Pulmonary artery endothelial cell (primary cell): ENCODE measurements at places on chromosomes 7 and 10. TPM values are rescaled to one million over a fixed set of nuclear protein-coding genes. Genes with fewer than 3 reads are reported as not detected.

- no peak for DNase-seq
Measured at GRCh38 chr7:17474724-17475344, 176.4 kb downstream of the AHR start.

The FAM53B gene
- 17.5 and 31.6 TPM in 2 replicates for total RNA-seq

- no peak for DNase-seq
Measured at GRCh38 chr7:117707080-117707479, 166.2 kb downstream of the CTTNBP2 start.

The BAZ1B gene
- 53.7 and 78.1 TPM in 2 replicates for total RNA-seq

The CYP3A5 gene
- not detected in 2 replicates for total RNA-seq

The ADAMTS14 gene
- under 0.01 TPM in 1 of 2 replicates, not detected in the other for total RNA-seq

DNA sequence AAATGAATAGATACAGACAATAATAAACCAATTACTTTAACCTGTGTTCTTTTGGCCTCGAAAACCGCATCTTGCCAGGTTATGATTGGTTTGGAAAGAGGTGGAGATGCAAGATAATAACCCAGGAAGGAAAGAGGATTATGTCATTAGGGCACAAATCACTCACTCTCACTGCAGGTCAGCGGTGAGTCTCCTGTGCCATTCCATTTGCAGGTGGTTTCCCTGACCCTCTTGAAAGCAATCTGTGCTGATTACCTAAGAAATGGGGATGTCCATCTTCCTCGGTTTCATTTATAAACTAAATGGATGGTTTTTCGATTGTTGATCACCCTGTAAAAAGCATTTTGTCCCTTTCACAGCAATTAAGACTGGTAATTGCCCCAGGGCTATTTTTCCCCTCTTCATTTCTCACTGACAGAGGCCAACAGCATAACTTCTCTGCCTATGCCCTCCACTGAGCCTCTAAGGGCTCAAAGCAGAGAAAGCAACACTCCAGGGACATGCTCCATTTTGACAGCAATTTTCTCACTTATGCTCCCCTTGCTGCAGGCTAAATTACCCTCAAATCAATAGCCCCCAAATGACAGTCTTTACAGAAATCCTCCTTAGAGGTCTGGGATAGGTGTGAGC, 257.5 kb downstream of the IPMK start:
- DNase-seq: no peak

- DNase-seq: no peak
Measured at GRCh38 chr10:109239371-109239770, 683.9 kb downstream of the XPNPEP1 start.

- no peak for DNase-seq
Measured at GRCh38 chr7:135193615-135194081, 17.7 kb downstream of the WDR91 start.

GRCh38 chr7:14938181-14938580, 35.6 kb upstream of the DGKB start:
- DNase-seq: no peak

DNA sequence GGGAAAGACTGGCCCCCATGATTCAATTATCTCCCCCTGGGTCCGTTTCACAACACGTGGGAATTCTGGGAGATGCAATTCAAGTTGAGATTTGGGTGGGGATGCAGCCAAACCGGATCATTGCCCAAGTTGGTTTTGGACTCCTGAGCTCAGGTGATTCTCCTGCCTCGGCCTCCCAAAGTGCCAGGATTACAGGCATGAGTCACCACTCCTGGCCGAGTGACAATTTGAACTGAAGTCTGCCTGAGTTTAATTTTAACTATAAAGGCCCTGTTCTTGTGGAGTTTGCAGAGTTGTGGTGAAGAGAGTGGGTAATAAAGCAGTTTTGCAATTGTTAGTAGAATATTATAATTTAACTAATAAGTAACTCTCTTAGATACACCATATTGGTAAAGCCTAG, 78.3 kb downstream of the GALNT17 start:
- no peak for DNase-seq

DNA sequence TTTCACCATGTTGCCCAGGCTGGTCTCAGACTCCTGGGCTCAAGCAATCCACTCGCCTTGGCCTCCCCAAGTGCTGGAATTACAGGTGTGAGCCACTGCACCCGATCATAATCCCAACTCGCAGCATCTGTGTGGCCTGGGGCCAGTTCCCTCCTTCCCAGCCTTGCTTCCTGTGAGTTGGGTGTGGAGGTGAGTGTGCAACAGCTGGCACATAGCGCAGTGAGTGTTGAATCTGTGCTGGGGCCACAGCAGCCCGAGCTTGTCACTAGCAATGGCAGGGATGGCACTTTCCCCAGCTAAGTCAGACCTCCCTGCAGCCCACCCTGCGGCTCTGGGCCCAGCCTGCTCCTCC, 12.2 kb downstream of the TMEM184A start:
- DNase-seq: no peak

- no peak for DNase-seq
Measured at GRCh38 chr10:101718690-101719275, 23.8 kb upstream of the FBXW4 start.

DNA sequence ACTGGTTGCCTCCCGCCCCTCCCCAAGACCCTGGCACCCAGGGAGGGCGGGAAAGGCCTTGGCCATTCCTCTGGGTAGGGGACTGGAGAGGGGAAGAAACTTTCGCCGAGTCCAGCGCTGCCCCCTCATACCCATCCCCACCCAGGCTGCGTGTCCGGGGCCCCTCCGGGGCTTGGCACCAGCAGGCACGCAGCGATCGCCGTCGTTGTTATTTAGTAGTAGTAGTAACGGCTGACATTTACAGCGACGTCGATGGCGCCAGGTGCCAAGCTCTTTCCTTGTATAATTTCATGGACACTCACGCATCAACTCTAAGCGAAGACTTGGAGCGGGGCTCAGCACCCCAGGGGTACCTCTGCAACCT, 3.3 kb upstream of the PDGFA start:
- no peak for DNase-seq

DNA sequence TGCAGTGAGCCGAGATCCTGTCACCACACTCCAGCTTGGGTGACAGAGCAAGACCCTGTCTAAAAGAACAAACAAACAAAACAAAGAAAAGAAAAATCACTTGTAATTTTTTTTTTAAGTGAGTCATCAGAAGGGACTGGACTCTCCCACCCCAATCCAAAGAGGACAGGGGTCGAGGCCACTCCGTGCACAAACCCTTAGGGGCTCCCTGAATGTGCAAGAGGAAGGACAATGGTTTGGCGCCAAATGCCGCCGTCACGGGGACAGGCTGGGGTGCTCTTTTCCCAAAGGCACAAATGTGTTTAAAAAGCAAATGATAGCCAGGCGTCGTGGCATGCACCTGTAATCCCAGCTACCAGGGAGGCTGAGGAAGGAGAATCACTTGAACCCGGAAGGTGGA, 23.8 kb downstream of the RCC1L start:
- DNase-seq: no peak

DNA sequence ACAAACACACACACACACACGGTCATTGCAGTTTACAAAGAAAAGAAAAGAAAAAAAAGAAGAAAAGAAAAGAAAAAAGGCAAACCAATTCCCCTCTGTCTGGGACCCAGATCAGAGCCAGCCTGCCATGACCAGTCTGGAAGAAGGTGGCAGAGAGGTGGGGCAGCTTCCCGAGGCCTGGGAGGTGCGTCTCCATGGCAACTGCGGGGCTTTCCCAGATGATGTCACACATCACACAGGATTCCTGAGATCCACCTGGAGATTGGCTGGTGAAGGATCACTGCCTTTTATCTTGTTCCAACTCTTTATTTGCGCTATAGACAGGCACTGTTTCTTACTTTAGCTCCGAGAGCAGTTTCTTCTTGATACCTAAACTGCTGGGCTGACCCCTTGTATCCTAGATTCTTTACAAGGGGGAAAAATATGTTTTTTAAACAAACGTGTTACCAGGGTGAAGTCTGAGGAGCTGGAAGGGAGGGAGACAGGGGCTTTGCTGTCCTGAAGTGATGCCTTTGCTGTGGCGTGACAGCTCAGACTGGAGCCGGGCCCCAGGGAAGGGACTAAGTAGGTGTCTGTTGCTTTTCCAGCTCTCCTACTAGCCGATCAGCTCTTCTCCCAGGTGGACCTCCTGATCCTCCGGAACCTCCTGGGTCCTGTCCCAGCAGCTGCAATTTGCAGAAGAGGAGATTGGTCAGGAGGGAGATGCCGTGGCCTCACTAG, 298.5 kb downstream of the KLF6 start:
- no peak for DNase-seq

GRCh38 chr7:11589251-11589650, 242.7 kb downstream of the THSD7A start:
- DNase-seq: no peak

DNA sequence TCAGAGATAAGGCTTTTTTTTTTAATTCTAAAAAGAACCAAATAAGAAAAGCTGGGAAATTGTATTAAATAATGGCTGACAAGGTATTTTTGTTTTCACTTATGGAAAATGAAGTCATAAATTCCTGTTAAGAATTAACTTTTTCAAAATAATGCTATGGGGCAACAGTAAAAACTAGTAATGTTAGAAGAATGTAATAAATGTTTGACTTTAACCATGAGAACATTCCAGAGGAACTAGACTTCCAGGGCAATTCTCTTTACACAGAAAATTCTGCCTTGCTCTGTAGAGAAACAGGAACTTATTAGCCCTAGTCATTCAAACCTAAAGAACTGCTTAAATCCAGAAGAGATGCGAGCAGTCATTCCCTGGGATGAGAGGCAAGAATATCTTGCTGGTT, 571.1 kb downstream of the IPMK start:
- DNase-seq: no peak

The OR2A1 gene
- total RNA-seq: 0.07 TPM in 1 of 2 replicates, not detected in the other

GRCh38 chr7:128731184-128731583, 8.0 kb upstream of the CALU start:
- DNase-seq: no peak

- DNase-seq: no peak
Measured at GRCh38 chr10:31762316-31762715, 166.3 kb downstream of the ARHGAP12 start.

DNA sequence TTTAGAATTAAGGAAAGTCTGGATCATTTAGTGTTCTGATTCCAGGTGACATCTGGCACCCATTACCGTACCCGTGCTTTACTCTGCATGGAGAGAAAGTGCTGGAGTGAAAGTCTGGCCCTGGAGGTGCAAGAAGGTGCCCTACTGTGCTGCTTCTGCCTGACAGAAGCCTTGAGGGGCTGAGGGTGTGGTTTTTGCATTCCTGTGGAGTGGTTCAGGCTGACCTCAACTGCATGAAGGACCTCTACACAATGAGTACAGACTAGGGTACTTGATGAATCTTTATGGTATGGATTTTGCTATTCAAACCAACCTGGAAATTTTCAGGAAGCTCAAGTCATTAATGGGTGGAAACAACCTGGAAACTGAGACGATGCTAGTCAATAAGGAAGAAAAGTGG, 45.1 kb upstream of the GSAP start:
- no peak for DNase-seq

DNA sequence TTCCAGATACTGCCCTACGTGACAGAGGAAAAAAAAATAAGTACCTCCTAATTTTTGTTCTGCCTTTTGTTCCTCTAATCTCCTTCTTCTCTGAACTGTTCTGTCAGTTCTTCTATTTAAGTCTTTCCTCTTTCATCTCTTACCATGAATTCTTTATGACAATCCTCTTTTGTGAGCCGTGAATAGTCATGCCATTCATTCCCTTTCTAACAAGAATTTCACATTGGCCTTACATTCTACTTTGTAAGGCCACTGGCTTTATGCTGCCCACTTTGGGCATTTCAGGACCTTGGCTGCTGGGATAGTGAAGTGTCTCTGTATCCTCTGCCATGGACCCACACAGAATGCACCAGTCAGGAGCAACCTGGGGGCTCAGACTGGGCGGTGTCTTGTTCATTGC, 52.9 kb downstream of the ATOH7 start:
- no peak for DNase-seq

GRCh38 chr7:25025218-25025671, 45.3 kb upstream of the OSBPL3 start:
- peak; percentile 64 for DNase-seq

The KCP gene
- 0.04 TPM in 1 of 2 replicates, not detected in the other for total RNA-seq

The CYP26C1 gene
- total RNA-seq: 0.33 and 0.56 TPM in 2 replicates

GRCh38 chr10:22932626-22933370, 4.9 kb downstream of the ARMC3 start:
- DNase-seq: no peak

DNA sequence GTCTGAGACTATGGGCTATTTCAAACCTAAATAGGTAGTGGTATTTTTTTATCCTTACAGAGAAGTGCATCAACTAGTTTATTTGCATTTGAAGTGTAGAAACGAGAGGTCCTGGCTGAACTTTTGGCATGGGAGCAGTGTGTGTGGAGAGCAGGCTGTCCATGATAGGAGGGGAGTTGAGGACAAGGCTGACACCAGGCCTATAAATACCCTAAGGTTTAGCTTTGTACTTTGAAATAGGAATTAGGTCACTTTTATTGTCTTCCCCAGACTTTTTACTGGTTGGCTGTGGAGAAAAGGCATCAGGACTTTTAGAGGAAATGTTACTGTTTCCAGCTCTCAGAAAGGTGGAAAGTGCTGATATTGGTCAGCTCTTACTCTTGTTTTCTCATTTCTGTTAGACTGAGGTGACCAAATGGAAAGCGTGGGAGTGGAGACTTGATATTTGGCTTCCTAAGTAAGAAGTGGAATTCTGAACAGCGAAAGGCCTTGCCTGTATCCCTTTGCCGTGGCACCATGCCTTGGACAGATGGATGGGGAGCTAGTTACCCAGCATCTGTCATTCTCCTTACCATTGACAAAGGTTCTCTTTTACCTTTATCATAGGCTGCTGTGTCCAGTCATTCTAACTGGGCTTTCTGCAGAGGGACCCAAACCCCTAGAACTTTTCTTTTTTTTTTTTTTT, 46.0 kb downstream of the GBF1 start:
- no peak for DNase-seq

- no peak for DNase-seq
Measured at GRCh38 chr7:28266402-28266801, 85.8 kb upstream of the JAZF1 start.

DNA sequence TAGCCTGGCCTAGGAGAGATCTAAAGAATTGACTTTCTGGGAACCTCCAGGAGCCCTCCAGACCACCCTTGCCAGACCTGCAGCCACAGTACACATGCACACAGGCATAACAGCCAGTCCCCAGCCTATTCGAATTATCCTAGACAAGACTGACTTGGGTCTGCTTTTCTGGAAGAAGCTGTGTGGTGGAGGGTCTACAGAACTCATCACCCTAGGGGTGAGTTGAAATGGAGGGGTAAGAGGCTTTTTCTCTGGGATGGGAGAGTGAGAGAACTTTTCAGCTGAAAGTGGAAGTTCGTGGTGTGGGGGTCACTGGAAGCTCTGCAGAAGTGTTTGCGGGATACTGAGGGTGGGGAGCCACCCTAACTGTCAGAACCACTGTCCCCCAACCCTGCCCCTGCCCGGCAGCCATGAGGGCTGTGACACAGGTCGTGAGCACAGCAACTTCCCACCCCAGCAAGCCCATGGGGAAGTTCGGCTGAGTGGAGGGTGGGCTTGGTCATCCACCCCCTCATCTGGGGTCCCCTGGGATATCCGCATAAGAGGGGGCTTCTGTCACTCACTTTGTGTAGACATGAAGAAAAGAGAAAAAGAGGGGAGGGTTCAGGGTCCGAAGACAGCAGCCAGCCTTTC, 7.8 kb downstream of the TLX1 start:
- DNase-seq: no peak

The RNF148 gene
- total RNA-seq: 0.86 and 1.7 TPM in 2 replicates

The MBL2 gene
- not detected in 2 replicates for total RNA-seq
